Common myeloid progenitor, CD34-positive (primary cell): ENCODE measurements at places on chromosomes 7 and 10.

- DNase-seq, result no peak
Measured at GRCh38 chr7:68038621-68039314, 1042.1 kb downstream of the TYW1 start.

DNA sequence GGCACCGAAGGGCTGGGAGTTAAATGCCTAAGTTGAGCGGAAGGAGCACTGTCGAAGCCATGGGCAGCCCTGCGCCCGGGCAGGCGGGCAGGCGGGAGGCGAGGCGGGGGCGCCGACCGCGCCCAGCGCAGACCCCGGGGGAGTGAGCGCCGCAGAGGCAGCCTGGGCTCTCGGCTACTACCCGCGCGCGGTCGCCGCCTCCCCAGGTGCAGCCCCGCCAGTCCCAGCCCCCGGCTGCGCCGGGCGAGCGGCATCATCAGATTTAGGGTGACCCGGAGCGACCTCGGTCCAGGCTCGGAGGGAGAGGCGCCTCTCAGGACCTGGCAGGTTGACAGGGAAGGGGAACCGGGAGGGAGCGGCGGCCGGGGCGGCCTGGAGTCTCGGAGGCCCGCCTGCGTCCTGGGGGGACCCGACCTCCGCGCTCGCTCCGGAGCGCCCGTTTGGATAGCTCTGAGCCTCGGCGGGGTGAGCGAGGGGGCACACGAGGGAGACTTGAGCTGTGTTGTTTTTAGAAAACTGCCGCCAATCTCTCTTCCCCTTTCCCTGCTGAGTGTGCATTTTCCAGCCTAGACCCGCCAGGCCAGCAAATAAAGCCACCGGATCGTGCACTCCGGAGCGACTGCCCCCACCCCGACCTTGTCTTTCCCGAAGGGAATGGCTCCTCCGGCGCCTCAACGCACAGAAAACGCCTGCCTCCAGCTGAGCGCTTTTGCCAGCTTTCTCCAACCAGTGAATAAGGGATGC is 2.3 kb upstream of the NRP1 start:
- no peak for DNase-seq

DNA sequence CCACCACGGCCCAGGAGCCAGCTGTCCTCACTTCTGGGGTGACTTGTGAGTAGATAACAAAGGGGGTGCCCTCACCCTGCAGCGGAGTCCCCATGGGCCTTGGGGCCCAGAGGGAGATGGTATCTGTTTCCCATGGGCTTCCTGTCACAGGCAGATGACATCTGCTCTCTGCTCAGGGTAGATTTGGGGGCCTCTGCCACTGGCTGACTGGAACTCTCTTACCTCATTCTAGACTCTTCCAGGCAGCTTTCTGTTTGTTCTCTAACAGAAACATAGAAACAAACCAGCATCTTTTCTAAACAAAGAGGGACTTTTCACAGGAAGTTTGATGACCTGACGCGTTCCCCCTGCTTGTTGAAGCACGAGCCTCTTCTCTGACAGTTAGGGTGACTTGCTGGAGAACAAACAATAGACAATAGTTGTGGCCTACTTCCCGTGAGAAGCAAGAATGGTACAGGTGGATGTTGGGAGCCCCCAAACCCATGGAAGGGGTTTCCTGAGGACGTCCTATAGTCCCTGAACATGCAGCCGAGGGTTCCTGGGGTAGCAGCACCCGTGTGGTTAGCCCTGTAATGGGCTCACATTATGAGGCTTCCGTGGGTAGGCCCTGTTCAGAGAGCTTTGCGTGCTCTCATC is 61.6 kb downstream of the GRK5 start:
- DNase-seq, result peak; percentile 85

- no peak for DNase-seq
Measured at GRCh38 chr10:124837687-124838086, 36.1 kb downstream of the ABRAXAS2 start.

DNA sequence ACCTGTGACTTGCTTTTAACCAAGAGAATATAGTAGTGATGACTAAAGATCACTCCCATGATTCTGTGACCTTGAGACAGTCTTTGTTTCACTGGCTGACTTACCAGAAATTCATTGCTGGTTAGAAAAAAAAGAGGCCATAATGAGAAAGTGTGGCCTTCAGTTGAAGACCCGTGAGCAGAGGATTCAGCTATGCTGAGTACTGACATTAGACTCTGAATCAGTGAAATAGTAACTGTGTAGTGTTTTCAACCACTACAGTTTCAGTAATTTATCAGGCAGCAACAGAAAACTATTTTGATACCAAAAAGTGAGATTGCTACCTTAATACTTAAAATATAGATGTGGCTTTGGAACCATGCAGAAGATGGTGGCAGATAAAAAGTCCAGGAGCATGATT is 298.0 kb upstream of the KCND2 start:
- DNase-seq, result no peak

DNA sequence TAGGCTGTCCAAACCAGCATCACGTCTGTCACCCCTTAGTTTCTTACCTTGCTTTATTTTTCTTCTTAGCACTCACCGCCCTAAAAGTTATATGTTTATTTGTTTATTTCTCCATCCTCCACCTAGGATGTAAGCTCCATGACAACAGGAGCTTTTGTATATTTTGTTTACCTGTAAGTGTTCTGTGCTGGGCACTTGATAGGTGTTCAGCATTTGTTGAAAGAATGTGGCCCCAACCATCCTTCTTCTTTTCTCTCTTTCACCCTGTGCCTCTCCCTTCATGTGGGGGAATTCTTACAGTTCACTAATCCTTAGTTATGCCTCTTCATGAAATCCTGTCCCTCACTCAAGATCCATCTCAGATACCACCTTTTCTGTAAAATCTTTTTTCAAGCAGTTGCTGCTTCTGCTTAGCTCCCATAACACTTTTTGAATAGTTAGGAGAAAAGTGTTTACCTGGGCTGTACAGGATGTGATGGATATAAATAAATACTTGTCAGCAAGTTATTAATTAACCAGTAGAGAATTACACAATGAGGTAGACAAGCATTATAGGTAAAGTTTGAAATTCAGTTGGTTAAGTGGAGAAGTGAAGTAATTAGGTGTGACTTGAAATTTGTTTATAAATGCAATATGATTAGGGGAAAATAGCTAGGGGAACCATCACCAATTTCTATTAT is 9.7 kb downstream of the AHR start:
- no peak for DNase-seq

GRCh38 chr10:6037422-6037821 is 24.7 kb downstream of the IL2RA start:
- no peak for DNase-seq

GRCh38 chr10:9379183-9379582 is 1324.7 kb downstream of the GATA3 start:
- no peak for DNase-seq

DNA sequence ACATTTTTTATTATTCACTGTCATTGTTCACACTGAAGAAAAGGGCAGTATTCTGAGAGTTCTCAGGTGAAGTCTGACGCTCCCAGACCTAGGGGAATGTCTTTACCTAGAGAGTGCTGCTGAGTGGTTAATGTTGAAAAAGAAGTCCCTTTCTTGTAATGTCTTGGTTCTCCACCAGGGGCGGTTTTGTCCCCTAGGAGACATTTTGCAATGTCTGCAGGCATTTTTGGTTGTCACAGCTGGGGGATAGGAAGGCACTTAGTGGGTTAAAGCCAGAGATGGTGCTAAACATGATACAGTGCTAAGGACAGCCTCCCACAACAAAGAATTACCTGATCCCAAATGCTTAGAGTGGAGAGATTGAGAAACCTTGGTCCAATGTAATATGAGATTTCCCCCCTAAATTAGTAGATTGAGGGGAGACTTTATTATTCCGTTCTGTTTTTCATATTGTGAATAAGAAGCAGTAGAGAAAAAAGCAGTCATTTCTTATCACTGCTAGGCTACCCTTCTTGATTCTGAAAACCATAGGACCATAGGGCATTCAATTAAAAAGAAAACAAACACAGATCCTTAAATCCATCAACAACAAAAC is 13.1 kb downstream of the UMAD1 start:
- peak; percentile 27 for DNase-seq

DNA sequence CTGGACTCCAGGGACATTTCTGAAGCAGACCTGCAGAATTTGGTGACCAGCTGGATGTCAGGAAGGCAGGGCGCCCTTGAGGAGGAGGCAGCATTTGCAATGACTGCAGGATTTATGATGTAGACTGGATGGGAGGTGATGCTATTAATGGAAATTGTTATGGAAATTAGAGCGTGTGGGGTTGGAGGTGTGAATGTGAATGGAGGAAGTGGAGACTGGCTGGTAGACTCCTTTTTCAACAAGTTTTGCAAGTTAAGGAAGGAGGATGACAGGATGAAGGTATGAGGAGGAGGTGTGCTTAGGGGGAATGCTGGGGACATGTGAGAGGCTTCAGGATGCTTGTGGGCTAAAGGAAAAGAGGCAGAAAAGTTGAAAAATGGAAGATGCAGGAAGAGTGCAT is 137.0 kb downstream of the TMEM178B start:
- no peak for DNase-seq

- DNase-seq, result peak; percentile 31
Measured at GRCh38 chr7:27165996-27166530, 726 bp upstream of the HOXA9 start.

DNA sequence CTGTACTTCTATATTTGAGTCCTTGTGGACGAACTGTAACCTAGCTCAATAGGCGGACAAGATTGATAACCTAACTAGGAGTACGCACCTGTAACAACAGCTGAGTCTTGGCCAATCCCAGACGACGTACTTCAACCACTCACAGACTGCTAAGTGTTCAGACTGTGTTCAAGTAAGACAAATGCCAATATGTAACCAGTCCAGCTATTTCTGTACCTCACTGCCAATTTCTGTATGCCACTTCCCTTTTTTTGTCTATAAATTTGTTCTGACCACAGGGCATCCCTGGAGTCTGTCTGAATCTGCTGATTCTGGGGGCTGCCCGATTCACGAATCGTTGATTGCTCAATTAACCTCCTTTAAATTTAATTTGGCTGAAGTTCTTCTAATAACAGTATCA is 32.2 kb downstream of the HACD1 start:
- DNase-seq, result peak; percentile 82

GRCh38 chr7:15057272-15057671 is 154.7 kb upstream of the DGKB start:
- DNase-seq, result no peak

GRCh38 chr7:46486256-46487206 is 565.5 kb upstream of the IGFBP3 start:
- DNase-seq, result no peak

DNA sequence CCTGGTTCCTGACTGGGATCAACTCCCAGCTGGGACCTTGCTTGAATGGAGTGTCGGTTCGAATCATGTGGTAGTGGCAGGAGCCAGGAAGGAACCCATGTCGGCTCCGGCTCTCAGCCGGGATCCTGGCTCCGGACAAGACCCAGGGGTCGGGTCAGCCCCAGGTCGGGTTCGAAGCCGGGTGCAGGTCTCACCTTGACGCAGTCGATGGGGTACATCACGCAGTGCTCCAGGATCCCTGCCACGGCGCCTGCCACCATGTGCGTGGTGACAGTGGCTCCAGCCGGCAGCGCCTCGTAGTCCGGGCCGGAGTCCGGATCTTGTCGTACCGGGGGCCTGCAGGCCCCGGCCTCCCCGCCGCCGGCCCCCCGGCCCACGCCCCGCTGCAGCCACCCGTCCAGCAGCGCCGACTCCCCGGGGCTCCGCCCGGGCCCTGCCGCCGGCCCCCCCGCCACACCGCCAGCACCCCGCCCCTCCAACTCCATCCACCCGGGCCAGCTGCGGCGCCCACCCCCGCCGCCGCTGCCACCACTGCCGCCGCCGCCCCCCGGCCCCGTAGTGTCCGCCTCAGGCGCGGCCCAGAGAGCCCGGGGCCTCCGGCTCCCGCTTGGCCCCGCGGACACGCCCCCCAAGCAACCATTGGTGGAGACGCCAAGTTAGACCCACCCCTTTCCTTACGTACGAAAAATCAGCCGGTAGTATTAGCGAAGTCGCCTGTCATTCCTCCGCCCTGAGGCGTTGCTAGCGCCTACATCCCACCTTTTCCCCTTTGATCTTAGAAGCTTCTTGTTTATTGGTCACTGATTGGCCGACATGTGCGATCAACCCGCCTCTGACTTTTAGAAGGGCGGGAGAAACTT is at the start of gene SLC25A28:
Gene SLC25A28, minus strand, starts transcription at position 589 of the 860 bp plus-strand sequence. Its CDS starts 104 bp downstream, at position 485.
- no peak for DNase-seq

GRCh38 chr10:108036265-108036664 is 871.8 kb upstream of the SORCS1 start:
- no peak for DNase-seq

- DNase-seq, result no peak
Measured at GRCh38 chr10:75466001-75466400, 34.6 kb downstream of the LRMDA start.

DNA sequence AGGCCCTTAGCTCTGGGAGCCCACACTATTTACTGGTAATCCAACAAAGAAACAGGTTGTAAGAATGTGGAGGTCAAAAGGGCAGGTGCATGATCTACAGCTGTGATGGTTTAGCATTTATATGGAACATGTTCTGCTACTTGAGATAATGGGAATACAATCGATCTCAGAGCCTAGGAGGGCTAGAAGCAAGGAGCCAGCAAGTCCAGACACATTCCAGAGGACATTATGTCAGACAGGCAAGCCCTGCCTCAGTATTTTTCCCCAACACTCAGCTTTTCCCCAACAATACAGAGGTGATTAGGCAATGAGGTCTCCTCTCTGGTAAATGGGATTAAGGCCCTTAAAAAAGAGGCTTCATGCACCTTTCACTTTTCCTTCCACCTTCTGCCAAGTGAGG is 21.4 kb upstream of the GNAT3 start:
- DNase-seq, result no peak

- no peak for DNase-seq
Measured at GRCh38 chr7:66007232-66007631, 25.2 kb upstream of the GUSB start.

DNA sequence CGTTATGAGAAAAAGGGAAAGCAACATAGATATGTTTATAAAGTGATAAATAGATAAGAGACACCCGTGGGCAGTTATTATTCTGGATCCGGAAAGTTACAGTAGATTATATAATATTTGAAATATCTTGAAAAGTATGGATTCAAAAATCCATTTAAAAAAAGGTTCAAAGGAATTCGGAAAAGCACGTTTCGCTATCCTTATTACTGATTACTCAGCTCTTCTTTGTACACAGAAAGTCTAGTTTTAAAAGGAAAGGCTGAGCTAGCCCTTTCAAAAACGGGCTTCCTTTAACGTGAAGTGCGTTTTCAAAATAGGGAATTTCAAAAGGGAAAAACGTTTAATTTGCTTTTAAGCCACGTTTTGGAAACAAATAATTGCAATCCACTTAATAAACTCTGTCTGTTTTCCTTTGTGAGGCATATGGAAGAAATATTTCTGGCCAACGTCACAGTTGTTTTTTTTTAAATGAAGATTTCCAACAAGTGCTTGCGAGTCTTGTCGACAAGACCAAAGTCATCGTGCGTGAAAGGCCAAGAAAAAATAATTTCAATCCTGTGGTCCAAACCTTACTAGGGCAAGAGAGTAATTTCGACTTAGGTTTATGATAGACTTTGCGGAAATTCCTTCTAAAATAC is 2.2 kb upstream of the SKIDA1 start:
- no peak for DNase-seq

- no peak for DNase-seq
Measured at GRCh38 chr7:120991581-120991980, 3.1 kb downstream of the CPED1 start.

GRCh38 chr7:140316165-140316661 is 82.1 kb downstream of the SLC37A3 start:
- DNase-seq, result no peak
